ENCODE measurements at places on chromosomes 4 and X.

DNA sequence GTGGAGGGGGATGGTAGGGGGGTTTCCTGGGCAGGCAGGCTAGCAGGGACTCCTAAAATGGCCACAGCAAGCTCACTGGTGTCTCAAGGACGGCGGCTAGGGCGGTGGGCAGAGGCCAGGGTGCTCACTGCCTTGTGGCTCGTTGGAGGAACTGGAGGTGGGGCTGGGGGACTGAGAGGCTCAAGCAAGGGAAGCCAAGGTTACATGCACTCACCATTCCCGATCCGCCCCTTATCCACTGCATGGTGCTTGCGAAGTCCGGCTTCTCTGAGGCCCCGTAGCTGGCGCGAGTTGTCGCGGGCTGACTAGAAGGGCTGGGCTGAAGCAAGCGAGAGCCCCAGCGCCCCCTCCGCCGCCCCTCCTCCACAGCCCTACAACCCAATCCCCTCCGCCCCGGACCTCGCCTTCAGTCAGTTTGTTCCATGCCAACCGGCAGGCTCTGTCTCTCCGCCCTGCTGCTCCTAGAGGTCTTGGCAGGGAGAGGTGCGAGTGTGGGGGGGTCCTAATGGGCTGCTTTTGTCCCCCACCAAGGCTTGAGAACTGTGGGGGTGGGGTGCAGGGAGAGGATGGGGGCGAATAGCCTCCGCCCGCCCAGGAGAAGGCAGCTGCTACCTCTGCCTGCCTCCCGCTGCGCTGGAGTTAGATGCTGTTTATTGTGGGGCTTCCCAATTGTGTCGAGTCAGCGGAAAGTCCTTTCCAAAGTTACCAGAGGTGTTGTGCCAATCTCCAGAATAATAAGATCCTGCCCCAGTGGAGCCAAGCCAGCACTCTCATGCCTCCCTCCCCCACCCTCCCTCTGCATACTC lies at the start of gene ARHGEF9:
Gene ARHGEF9 (minus strand): TSS at position 313 of the 806 bp plus-strand sequence. CDS start 69 bp downstream, at position 244.
- no peak for DNase-seq

GRCh38 chr4:174828845-174829701 lies at the start of gene GLRA3:
TSS of gene GLRA3 (minus strand) at chr4:174829247. CDS start at chr4:174828811, 436 bp downstream.
- DNase-seq: no peak

- DNase-seq: no peak
Observed at GRCh38 chrX:155086202-155086840, 15.0 kb downstream of the BRCC3 start.

GRCh38 chr4:16129336-16129735 lies 45.5 kb upstream of the PROM1 start:
- DNase-seq: no peak

DNA sequence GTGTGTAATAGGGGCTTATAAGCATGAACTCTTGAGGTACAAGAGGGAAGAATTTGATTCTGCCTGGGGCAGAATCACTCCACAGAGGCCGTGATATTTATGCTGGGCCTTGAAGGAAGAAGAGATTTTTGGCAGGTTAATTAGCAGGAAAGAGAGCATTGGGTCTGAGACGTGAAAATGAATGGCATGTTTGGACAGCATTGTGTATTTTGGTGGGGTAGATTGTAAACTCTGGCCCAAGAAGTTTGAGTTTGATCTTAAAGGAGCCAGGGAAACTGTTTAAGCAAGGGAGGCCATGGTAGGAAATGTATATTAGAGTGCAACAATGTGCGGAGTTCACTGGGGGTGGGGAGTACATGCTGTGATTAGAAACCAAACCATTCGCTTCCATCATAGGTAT lies 62.4 kb downstream of the NPNT start:
- DNase-seq: no peak

GRCh38 chr4:152803541-152803940 lies 23.8 kb downstream of the ARFIP1 start:
- DNase-seq: no peak

GRCh38 chr4:148048598-148048997 lies 316.7 kb downstream of the ARHGAP10 start:
- DNase-seq: no peak

GRCh38 chr4:166777760-166778159 lies 456.5 kb downstream of the SPOCK3 start:
- no peak for DNase-seq

DNA sequence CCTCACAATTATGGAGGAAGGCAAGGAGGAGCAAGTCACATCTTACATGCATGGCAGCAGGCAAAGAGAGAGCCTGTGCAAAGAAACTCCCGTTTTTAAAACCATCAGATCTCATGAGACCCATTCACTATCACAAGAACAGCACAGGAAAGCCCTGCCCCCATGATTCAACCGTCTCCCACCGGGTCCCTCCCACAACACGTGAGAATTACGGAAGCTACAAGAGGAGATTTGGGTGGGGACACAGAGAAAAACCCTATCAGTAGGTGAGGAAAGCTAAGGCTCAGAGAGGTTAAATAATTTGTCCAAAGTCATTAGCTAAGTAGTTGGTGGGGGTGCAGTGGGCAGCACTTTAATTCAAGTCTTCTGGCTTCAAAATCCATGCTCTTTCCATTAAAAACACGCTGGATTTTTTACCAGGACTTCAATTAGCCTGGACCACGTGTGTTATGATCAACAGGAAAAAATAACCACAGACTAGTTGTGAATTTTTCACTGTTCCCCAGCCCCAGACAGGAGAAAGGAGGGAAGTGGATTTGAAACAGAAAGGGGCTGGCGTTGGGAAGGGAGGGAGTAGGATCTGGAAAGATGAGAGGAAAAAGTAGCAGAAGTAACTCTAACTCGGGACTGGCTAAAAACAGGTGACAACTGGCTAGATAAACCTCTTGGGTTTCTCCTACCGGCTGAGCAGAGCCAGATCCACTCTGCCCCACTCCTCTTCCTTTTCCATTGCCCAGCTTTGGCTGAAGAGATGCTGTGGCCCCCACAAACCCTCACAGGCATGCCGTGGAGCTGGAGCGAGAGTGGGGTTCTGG lies 986 bp downstream of the MTMR8 start:
- DNase-seq: no peak

- DNase-seq: no peak
Observed at GRCh38 chr4:173493041-173493440, 37.0 kb downstream of the HAND2 start.

GRCh38 chrX:16869393-16870094 lies 618 bp downstream of the RBBP7 start:
- no peak for DNase-seq

- DNase-seq: no peak
Observed at GRCh38 chrX:56314334-56314733, 82.2 kb downstream of the KLF8 start.

DNA sequence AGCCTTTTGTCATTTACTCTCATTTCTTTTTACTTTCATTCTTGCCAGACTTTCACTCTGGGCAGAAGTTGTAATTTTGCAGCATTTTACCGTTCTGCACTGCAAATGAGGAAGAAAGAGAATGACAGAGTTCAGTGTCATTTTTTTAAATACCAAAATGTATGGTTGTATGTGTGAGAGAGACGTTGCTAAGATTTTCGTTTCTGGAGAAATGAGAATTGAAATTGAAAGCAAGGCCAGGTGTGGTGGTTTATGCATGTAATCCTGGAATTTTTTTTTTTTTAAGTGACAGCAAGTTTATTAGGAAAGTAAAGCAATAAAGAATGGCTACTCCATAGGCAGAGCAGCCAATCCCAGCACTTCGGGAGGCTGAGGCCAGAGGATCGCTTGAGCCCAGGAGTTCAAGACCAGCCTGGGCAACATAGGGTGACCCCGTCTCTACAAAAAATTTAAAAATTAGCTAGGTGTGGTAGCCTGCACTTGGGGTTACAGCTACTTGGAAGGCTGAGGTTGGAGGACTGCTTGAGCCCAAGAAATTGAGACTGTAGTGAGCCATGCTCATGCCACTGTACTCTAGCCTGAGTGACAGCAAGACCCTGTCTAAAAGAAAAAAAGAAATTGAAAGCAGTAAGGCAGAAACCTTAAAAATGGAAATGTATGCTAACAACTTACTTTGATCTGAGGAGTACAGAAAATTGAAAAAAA lies 12.9 kb downstream of the DCK start:
- no peak for DNase-seq

DNA sequence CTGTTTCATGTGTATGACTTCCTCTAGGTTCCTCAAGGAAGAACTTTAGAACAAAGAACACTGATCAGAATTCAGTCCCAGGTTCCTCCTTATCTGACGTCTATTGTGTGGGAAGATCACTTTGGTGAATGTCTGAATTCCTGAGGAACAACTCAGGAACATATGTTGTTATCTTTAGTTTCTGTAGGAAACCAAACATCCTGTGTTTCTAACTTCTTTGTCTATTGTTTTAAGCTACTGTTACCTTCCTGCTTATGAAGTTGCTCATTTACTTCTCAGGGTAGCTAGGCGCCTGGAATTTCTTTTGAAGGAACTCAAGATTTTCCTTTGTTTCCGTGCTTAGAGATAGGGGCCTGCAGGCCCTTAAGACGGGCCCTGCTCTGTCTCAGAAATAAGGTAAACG lies 46.2 kb downstream of the MAGEB5 start:
- no peak for DNase-seq

DNA sequence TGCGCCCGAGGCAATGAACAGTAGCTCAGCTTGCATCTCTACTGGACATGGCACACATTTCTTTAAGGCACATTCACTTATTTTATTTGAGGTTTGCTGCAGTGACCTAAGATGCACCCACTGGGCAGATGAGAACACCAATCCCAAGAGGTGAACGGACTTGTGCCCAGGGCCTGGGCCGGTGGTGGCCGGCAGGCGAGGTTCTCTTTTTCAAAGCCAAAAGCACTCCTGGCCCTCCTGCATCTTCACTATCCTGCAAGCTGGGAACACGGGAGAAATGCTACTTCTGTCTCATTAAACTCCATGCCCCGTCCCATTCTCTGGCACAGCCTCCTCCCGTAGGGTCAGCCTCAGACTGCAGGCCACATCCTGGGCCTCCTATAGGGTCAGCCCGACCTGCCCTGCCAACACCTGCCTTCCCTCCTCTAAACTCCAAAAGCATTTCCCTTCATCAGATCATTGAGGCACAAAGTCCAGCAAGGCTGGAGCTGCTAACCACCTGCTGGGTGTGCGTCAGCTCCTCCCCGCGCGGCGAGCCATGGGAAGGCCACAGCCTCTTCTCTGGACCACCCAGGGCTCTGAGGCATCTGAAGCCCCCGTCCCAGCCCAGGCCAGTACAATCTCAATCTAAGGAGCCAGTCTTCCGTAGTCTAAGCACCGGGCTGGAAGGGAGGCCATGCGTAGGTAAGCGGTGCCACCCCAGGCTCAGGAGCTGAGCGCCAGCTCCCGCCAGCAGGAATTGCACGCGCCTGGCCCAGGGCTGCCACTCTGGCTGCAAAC lies 166.1 kb downstream of the AFAP1 start:
- DNase-seq: no peak
